T-helper 1 cell (primary cell): ENCODE measurements at places on chromosomes 6 and 20.

DNA sequence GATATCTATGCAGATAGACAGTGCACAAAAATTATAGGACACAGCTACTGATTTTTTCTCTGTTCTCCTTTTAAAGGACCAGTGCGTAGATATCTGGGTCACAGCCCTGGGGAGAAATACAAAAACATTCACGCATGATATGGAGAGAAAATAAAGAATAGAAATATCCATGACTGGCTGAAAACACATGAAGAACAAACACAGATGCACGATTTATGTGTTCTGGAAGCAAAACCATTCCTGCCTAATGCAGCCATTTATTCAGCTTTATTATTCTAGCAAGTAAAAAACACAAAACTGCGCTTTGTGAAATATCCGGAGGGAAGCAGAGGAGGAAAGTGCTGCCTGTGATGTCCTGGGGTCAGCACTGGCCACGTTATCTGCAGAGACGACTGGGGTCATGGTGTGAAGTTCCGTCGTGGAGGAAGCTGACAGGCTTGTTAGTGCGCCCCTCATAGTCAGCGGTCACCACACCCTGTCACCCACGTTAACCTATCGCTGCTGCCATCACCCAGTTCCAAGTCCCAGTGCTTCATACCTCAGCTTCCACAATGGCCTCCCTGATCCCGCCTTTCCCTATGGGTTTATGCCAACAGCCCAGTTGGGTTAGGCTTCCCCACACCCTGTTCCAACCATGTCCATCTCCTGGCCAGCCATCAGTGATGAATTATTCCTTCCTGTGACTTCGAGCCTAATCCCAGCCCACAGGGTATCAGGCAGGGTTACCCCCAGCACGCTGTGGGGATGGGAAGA, 86.6 kb upstream of the RPS6KA2 start:
- no peak for DNase-seq

GRCh38 chr6:80528115-80528514, 421.6 kb downstream of the BCKDHB start:
- DNase-seq: no peak

DNA sequence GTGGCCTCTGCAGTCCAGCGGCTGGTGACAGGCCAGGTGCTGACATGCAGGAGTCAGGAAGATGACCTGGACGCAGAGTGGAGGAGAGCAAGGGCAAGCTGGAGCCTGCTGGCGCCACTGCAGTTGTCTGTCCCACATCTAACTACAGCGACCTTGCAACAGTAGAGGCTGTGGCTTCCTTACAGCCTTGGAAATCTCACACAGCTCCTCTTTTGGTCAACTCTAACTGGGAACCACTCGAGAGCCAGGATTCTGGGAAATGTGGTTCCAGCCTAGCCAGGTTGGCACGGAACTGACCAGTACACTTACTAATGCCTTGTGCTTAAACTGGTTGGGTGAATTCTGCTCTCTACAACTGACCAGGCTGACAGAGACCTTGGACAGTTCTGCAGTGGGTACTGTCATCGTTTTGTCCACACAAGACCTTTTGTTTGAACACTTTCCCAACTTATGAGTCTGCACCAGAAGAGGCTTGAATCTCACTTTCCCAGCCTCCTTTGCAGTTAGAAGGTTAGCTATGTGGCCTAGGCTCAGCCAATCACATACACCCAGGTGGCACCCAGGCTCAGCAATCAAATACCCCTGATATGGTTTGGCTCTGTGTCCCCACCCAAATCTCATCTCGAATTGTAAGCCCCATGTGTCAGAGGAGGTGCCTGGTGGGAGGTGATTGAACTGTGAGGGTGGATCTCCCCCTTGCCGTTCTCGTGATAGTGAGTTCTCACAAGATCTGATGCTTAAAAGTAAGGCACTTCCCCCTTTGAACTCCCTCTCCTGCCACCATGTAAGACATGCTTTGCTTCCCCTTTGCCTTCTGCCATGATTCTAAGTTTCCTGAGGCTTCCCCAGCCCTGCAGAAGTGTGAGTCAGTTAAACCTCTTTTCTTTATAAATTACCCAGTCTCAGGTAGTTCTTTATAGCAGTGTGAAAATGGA, 153.5 kb downstream of the ZMYND8 start:
- no peak for DNase-seq

- DNase-seq: peak; percentile 80
Observed at GRCh38 chr6:13711324-13711732, 307 bp downstream of the RANBP9 start.

DNA sequence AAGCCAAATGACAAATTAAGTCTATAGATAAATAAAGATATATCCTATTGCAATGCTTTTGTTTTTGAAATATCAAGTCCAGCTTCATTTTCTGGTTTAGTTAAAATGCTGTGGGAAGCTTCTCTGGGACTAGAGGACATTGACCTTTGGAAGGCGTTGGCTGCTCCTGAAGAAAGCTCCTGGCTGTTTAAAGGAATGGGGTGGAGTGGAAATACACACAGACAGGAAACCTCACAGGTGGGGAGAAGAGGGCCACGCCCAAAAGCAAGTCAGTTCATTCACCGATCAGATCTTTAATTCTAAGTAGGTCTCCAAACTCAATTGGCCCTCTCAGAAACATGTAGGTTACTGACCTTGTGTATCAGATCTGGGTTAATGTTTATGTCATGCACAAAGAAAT, 59.6 kb downstream of the SPTLC3 start:
- DNase-seq: no peak

DNA sequence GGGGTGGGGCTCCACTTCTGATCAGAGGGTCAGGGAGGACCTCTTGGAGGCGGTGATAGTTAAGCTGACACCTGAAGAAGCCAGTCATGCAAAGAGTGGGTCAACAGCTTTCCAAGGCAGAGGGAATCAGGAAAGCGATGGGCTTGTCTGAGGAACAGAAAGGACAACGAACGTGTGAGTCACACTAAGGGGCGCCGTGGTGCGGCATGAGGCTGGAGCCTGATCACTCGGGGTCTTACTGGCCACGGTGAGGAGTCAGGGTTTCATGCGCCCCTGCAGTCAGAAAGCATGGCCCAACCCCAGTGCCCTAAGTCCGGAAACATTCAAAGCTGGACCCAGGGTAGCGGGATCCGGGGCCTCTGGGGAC, 50.6 kb upstream of the SLC32A1 start:
- DNase-seq: no peak

DNA sequence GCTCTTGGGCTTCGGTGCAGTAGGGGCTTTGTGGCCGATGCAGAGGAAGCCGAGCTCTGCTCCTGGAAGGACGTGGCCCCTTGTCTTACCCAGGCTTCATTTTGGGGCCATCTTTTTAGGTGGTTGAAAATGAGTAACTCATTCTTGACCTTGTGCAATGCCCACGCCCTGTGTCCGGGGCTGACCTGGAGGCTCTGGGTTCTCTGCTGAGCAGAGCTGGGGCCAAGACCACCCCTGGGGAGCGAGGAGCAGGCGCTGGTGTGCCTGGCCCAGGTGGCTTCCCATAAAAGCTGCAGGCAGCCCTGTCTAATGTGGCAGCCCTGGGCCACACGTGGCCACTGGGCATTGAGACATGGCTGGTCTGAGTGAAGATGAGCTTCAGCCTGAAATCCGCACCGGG, 25.7 kb downstream of the NTSR1 start:
- no peak for DNase-seq

DNA sequence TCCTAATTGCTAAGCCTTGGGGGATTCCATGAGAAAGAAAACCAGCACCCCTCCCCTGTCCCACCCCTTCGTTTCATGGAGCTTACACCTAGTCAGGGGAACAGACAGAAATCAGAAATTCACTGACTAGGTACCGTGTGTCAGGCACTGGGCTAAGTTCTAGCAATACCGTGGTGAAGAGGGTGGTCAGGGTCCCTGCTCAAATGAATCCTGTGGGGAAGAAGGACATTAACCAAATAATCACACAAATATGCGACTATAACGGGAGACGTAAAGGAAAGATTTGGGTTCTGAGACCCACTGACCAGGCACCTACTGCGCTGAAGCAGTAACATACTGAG, 65.1 kb upstream of the TOP1 start:
- DNase-seq: no peak

DNA sequence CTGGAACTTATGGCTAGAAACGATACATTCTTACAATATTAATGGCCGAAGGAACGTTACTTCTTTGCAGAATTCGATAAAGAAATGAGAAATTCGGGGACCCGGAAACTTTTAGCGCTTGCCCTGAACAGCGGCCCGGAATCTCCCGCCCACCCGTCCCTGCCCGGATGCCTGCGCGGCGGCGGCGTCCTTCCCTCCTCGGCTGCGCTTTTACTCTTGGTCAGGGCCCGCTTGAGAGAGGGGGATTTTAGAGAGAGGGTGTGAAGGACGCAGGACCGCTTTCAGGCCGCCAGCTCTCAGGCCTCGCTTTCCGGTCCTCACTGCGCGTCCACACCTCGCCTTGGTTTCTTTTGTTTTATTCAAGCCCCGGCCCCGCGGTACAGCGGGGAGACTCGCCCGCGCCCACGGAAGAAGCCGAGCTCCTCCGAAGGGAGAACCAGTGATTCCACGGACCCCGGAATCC, 243.7 kb downstream of the ARID1B start:
- peak; percentile 76 for DNase-seq

GRCh38 chr6:89311853-89312531, 3.1 kb downstream of the GABRR2 start:
- DNase-seq: no peak

DNA sequence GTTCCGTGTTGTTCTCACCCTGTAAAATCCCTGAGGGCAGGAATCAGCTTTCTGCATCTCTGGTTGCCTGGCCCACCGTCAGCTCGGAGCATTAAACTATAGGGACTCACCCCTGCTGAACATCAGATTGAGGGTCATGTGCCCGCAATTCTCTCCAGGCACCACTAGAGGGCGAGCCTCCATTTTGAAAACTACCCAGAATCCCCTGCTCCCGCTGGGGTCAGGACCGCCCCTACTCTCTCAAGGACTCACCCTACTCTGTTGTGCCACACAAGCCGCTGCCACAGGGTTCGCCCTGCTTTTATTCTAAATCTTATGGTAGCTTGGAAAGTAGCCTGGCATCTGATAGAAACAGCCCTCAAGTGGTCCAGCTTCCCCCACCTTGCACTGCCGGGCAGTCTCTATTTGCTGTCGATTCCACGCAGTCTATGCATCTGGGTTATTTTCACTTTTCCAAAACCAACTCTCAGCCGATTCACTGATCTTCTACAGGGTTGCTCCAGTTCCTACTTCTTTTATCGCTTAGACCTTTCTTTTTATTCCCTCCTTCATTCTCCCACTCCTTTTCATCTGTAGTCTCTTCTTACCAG, 244.1 kb upstream of the QKI start:
- DNase-seq: no peak

GRCh38 chr6:27332692-27333641, 20.9 kb upstream of the POM121L2 start:
- peak; percentile 24 for DNase-seq

GRCh38 chr6:130259140-130259539, 36.4 kb upstream of the SAMD3 start:
- no peak for DNase-seq

GRCh38 chr20:24766826-24767622, 182.0 kb upstream of the CST7 start:
- DNase-seq: no peak

DNA sequence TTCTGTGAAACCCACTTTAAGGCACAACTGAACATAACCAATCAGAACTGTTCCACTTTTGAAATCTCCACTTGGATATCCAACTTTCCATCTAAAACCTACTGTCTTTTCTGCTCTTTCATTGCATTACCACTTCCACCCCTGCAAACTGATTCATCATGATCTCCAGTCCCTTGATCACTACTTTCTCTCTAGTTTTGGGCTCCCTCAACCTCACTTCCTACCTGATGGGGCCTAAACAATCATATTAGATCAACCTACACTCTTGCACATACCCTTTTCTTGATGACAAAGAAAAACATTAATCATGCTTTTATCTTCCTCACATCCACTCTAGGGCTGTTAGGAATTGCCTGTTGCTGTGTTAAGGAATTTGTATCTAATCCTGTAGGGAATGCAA, 137.6 kb downstream of the PDSS2 start:
- no peak for DNase-seq

DNA sequence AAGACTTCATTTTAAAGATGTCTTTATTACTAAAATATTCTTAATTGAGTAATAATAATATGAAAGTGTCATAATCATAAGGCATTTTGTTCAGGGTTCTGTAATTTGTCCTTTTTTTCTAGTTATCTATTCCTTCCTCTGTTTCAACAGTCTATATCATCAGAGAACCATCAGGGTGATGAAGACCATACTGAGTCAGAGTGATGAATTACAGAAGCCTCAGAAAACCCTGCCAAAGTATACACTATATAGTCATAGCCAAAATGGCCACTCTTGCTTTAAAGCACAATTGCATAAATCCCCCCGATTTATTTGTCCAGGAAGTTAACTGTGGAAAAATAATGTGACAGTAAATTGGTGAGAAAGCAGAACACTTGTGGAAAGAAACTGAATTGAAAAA, 735.0 kb downstream of the EPHA7 start:
- DNase-seq: no peak

DNA sequence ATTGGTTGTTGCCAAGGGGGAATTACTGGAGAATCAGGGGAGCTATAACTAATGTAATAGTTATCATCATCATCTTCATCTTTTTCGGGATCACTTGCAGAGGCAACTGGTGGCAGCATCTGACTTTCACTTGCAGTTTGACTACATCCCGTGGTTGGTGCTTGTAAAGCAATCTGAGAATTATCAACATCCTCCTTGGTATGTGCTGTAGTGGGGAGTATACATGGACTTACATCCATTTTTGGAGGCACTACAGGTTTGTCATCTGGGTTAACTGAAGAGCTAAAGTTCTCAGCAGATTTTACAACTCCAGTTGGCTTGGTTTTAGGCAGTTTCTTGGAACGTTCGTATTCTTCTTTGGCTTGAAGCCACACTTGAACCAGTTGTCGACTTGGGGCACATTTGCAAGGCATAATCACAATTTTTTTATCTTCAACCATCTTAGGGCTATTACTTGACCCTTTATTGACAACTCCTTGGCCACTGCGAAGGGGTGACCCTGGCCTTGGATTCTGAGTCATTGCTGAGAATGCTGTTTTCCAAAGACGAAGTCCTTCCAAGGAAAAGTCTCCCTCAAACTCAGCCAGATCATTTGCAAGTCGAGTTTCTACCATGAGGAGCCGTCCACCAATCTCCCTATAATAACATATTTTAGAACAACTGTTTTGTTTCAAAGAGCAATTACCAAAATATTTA, 115.5 kb downstream of the REV3L start:
- no peak for DNase-seq

- DNase-seq: no peak
Observed at GRCh38 chr6:21163110-21163837, 430.3 kb upstream of the SOX4 start.

- DNase-seq: no peak
Observed at GRCh38 chr6:12602342-12602741, 114.2 kb upstream of the PHACTR1 start.

- no peak for DNase-seq
Observed at GRCh38 chr6:6960571-6961251, 147.1 kb upstream of the RREB1 start.

- no peak for DNase-seq
Observed at GRCh38 chr20:24643731-24644626, 174.6 kb downstream of the SYNDIG1 start.

GRCh38 chr6:45787384-45787783, 228.3 kb downstream of the CLIC5 start:
- DNase-seq: no peak

GRCh38 chr6:26200918-26201721, 113.9 kb downstream of the HFE start:
- DNase-seq: no peak
